GM04504 (cell line): ENCODE measurements at places on chromosomes 16 and 17.

GRCh38 chr16:1244881-1245280, 4.4 kb downstream of the TPSAB1 start:
- no peak for DNase-seq

- no peak for DNase-seq
Observed at GRCh38 chr16:16118337-16118736, 105.0 kb downstream of the ABCC6 start.

DNA sequence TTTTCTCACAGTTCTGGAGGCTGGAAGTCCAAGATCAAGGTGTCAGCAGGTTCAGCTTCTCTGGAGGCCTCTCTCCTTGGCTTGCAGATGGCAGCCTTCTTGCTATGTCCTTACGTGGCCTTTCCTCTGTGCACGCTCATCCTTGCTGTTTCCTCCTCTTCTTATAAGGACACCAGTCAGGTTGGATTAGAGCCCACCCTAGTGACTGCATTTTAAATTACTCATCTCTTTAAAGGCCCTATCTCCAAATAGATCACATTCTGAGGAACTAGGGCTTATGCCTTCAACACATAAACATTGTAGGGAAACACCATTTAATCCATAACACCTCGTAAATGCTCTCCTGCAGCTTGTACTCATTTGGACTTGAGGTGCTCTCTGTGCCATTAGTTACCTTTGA, 36.3 kb downstream of the DHRS7C start:
- no peak for DNase-seq

DNA sequence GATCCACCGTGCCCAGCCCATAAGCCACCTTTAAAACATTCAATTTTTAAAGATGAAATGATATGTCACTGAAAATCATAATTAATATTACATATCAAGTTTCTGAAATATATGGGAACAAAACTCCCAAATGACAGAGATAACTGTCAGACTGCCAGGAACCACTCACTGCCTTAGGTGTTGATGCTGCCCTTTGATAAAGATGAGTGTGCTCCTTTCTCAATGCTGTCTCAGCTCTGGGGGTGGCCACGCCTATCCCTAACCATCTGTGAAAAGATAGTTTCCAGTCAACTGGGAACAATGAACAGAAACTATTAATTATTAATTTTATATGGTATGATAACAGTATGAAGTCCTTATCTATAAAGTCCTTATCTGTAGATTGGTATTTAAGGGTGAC, 177.7 kb downstream of the MYO1D start:
- DNase-seq: no peak

- DNase-seq: no peak
Observed at GRCh38 chr17:73011016-73011486, 81.4 kb downstream of the SLC39A11 start.

DNA sequence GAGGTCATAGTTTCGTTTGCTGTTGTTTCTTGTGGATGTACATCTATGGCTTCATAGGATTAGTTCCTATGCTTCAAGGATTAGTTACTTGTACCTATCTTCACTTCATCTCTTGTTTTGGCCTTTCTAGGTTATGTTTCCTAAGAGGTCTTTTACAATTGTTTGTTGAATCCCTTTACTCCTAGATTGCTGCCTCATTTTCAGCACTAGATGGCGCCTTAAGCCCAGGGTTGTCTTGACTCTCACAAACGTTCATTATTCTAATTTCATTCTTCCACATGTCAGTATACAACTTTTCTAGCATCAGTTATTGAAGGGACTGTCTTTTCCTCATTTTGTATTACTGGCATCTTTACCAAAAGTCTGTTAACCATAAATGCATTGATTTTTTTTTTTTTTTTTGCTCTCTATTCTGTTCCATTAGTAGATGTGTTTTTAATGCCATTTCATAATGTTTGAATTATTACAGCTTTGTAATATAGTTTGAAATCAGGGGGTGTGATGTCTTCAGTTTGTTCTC, 45.0 kb upstream of the NACA2 start:
- DNase-seq: peak; percentile 25

DNA sequence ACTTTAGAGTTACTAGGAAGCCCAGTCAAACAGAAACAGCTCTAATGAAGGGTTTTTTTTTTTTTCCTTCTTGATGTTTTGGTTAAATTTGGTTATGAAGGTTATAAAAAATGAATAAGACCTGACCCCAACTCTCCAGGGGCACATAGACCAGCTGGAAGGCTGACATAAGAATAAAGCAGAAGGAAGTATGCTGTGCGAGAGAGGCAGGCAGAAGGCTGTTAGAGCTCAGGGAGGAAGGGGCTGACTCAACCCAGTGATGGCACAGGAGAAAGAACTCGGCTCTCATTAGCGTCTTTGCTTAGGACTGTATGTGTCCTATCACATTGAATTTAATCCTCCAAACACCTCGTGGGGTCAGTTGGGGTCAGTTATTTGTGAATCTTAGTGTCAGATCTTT, 474.6 kb downstream of the PMP22 start:
- no peak for DNase-seq

DNA sequence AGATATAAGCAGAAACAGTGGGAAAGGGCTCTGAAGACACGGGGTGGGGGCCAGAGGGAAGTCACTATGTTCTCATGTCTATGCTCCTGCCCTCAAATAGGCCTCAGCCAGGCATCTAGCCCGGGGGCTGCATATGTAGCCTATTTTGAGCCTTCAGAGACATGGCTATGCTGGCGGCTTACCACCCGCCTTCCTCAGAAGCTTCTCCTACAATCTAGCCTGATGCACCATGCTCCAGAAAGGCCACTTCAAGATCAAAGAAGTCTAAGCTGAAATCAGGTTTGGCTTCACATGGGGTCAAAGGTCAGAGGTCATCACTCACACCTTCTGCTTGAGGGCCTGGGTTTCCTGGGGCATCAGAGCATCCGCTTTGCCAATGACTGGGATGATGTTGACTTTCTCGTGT, 1.6 kb downstream of the SEPTIN1 start:
- DNase-seq: no peak

DNA sequence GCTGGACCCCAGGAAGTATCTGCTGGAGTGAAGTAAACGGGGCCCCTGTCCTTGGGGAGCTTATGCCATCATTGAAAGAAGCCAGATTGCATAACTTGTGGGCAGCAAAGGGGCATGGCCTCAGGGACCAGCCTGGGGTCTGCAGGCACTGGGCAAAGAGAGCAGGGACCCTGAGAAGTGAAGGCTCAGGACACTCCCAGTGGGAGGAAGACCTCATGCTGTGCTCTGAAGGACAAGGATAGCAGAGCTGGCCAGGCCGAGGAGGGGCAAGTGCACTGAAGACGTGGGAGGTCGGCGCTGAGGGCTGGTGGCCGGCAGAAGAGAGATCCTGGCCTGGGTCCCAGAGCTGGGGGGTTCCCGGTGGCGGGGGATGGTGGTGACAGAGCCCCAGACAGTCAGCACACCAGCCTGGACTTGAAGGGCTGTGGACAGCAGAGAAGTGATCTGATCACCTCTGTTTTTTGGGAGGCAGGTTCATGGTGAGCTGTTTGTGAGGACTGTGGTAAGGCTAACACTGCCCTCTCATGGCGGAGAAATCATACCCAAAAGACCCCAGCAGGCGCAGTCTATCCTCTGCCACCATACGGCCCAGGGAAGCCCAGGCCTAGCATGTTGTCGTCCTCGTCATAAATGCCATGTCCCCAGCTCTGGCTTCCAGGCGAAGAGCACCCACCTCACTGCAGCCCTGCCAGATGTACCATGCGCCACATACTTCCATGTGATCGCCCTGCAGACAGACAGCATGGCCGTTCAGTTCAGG, 7.1 kb upstream of the CNP start:
- no peak for DNase-seq

DNA sequence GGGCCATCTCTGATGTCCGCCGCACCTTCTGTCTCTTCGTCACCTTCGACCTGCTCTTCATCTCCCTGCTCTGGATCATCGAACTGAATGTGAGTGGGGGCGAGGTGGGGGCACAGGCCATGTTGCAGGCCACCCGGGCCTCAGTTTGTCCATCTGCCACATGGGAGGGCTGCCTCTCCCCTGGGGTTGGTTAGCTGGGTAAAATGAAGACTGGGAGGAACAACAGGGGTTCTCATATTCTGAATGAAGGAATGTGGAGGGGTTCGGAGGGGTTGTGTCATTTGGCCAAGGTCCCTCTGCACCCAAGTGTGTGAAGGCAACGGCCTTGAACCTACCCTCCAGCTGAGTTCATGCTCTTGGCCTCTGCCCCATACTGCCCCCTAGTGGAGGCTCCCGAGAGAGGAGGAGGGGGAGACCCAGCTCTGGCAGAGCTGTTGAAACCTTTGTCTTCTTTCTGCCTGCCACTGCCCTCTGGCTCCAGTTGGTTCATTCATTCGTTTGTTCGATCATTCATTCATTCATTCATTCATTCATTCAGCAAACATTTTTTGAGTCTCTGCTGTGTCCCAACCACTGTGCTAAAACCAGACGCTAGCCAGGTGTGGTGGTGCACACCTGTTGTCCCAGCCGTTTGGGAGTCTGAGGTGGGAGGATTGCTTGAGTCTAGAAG, 11.4 kb upstream of the TCAP start:
- DNase-seq: no peak

DNA sequence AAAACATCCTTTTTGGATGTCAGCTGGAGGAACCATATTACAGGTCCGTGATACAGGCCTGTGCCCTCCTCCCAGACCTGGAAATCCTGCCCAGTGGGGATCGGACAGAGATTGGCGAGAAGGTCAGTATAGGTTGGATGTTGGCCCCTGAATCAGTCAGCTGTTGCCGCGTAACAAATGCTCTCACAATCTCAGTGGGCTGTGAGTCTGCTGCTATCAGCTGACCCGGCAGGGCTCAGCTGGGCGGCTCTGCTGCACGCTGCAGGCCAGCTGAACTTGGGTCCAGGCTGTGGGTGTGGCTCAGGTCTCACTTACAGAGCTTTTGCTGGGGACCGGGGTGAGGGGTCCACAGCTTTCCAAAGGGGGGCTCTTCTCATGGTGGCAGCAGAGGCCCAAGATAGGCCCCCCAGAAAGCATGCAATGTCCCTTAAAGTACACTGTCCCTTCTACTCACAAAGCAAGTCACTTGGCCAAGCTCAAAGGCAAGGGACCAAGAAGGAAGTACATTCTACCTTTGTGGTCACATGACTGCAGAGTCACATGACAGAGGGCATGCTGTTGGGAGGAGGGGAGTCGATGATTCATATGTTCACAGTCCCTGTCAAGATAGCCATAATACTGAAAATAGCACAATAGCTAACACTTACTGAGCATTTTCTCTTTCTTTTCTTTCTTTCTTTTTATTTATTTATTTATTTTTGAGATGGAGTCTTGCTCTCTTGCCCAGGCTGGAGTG, 134.2 kb downstream of the ABCC1 start:
- no peak for DNase-seq

DNA sequence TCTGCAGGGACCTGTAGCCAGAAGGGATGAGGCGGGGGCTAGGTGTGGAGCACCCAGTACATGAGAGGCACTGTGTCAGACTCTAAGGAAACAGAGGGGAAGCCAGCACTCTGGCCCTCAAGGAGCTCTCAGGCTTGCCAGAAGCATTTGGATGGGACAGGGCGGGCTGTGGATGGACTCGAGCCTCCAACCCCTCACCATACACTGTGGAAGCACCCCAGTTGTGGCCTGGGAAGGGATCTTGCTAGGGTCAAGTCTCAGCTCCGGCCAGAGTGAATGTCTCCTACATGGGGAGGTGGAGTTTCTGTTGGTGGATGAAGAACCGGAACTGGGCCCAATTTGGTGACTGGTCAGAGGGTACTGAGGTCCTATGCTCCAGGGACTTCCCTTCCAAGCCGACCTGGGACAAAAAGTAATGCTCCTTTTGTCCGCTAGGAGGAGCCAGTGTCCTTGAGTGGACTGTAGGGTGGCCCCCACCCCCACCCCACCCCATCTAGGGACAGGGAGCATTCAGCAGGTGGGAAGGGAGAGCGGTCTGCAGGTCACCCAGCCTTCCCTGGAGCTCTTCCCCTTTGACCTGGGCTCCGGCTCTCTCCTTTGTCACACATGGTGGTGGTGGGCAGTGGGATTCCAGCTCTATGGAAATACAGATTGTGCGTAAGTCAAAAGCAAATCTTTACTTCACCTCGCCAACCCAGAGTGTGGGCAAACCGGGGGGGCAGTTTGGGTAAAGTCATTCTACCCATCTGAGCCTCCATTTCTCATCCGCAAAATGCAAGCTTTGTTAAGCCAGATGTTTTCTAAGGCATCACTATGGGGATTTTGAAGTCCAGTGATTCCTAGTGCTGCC, 20.4 kb upstream of the PHB1 start:
- no peak for DNase-seq

- no peak for DNase-seq
Observed at GRCh38 chr16:2859686-2860265, 1.8 kb upstream of the PRSS22 start.

GRCh38 chr16:9192746-9193145, 101.3 kb downstream of the HAPSTR1 start:
- DNase-seq: no peak

GRCh38 chr17:73640691-73641090, 3.6 kb downstream of the SDK2 start:
- no peak for DNase-seq

DNA sequence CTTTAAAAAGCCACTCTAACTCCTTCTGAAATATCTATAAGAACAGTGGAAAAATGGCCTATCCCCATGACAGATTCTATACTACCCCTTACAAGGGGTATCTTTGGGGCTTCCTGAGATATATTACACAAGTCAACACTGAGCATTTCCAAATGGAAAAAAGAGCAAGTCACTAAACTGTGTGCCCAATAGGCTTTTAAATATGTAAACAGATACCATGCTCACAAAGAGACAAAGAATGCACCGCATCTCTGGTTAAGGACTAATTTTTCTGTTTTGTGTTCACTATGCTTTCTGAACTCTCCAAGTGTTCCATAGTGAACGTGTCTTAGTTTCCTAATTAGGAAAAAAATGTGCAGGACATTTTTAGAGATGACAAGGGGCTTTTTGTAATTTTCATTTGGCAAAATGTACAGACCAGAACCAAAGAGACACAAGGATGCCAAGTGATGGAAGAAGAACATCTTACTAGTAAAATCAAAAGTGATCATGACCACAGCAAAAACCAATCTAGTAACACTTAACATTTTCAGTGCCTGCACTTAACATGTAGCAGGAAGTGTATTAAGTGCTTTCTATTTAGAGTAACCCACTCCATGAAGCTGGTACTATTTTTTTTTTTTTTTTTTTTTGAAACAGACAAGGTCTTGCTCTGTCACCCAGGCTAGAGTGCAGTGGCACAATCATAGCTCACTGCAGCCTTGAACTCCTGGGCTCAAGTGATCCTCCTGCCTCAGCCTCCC, 21.5 kb downstream of the MYH11 start:
- no peak for DNase-seq

DNA sequence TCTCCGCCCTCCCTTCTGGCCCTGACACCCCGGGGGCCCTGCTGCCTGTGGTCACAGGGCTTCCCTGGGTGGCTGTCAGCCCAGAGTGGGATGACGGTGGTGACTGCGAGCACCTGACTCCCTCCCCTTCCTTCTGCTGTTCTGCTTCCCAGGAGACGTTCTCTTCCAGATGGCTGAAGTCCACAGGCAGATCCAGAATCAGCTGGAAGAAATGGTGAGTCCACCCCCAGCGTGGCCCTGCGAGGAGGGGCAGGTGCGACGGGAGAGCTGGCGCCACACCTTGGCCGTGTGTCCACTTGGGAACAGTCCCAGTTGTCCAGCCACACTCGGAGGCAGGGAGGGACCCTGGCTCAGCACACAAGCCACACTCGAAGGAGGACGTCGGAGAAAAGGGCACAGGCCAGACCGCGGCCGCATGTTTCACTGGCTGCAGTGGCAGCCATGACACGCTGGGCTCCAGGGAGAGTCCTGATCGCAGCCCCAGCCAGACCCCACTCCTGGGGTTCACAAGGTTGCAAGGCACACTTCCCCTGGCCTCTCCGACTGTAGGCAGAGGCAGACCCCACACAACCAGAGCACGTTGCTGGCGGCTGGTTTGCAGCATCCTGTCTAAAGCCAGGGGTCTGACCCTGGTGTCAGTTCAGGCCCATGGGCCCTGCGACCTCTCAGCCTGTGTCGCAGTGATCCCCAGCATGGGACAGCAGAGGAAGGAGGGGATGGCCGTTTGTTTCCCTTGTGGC, 49.9 kb downstream of the BAIAP2 start:
- no peak for DNase-seq
